ENCODE measurements at places on chromosomes 5 and 9.

DNA sequence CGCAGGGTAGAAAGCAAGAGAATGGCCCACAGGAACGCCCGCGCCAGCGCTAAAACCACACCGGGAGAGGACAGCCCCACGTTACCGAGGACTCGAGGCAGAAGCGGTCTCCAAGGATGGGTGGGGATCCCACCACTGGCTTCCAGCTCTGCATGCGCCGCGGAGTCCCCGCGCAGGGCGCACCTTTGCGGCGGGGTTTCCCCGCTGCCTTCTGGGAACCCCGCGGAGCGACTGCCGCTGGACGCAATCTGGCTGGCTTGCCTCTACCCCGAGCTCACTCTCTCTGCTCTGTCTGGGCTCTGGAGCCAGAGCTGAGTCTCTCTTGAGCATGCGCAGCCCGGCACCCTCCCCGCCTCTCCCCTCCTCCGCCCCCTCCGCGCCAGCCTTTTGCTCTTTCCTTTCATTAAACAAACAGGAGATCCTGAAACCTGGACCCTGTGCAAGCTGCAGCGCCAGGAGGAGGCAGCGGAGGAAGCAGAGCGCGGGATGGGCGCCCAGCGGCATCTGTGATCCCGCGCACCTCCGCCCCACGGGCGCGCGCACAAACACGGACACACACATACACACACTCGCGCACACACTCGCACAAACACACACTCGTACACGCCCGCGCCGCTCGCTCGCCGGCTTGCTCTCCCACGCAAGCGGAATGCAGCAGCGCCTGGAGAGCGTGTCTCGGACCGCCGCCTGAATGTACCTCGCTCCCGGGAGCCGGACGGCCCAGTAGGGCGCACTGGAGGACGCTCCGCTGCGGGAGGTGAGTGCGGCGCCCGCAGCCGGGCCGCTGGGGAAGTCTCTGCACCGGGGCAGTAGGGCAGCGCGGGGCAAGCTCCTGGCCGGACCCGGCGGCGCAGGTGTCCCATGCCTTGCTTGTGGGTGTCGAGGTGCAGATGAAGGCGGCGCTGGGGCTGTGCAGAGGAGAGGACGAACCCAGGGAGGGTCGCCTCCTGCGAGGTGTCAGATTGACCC is at the start of gene PLPPR1:
TSS of gene PLPPR1 (plus strand) at position 382 of the 969 bp plus-strand sequence.
- peak; percentile 15 for DNase-seq

DNA sequence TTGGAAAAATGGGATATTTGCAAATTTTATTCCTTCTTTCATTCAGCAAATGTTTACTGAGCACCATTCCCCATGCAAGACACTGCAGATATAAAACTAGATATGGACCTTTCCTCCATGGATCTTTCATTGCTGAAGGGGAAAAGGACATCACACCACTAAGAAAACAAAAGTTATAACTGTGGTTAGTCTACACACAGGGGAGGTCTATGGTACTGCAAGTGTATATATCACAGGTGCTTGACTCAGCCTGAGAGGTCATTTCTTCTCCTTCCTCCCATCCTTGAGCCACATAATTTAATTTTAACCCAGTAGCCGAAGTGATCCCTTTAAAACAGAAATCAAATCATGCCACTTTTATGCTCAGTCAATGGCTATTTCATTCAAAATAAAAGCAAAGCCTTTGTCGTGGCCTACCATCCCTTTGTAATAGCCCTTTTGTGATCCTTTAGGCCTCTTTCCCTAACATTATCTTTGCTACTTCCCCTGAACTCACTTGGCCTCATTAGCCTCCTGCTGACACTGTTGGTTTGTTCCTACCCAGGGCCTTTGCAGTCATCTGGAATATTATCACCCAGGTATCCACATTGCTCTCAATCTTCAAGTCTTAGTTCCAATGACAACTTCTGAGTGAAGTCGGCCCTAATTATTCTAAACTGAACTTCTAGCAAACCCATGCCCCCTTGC is 213.2 kb downstream of the GABRB2 start:
- no peak for DNase-seq

DNA sequence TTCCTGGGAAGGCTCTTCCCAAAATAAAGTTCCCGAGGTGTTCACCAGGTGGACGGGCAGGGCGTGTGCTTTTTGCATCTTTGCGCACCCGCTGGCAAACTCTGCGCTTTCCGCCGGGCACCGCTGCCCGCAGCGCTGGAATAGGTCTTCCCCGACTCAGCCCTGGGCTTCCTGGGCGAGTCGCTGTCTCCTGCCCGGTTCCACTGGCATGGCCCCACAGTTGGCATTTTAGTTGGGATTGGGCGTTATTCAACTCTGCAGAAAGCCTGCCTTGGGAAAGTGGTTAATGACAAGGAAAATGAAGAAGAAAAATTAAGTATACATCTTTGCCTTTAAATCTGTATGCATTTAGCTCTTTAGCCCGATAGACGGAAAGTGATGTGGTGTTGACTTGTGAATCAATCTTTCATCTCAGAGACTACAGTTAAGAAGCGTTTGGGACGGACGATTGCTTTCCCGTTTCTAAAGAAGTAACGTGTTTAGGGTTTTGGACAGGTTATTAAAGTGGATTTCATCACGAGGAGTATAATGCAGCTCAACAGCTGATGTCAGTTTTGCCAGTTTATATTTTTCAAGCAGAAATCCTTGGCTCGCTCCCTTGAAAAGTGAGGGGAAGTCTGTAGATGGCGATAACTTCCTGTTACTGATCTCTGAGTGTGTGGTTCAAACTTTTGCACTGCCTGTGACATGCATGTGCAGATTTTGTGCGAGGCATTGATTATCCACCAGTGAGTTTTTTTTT is 946 bp downstream of the ADCY2 start:
- DNase-seq = no peak

GRCh38 chr9:126056312-126057021 is 270.2 kb upstream of the MVB12B start:
- no peak for DNase-seq
